Activated naive CD8-positive, alpha-beta T cell treated with anti-CD3 and anti-CD28 coated beads for 36 hours (primary cell): ENCODE measurements at places on chromosomes 6 and 20.

GRCh38 chr20:62772990-62773844 lies 23.1 kb upstream of the MRGBP start:
- no peak for DNase-seq

- DNase-seq = no peak
Observed at GRCh38 chr6:125082908-125083683, 70.5 kb upstream of the TPD52L1 start.

DNA sequence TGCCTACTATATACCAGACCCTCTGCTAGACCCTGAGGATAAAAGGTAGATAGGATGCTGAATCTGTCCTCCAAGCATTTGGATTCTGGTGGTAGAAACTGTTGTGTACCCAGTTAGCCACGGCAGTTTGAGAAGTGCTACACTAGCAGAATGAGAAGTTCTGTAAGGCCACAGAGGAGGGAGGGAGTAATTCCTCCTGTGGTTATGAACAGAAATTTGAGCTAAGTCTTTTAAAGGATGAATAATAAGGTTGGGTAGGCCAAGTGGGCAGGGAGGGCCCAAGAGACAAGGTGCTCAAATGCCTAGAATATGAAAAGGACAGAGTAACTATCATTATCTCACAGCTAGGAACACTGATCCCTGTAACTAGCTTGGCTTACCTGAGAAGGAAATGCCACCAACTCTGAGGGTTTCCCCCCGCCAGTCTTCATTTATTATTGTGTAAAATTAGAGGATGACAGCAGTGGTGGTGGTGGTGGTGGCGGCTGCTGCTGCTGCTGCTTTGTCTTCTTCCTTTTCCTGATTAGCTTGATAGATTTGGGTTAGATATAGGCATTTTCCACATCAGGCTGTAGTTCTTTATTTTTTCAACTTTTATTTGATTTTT lies 243.3 kb downstream of the PRL start:
- no peak for DNase-seq

GRCh38 chr20:36065427-36065998 lies 89.0 kb upstream of the EPB41L1 start:
- DNase-seq = no peak
